ENCODE measurements at places on chromosomes 16 and 17.

DNA sequence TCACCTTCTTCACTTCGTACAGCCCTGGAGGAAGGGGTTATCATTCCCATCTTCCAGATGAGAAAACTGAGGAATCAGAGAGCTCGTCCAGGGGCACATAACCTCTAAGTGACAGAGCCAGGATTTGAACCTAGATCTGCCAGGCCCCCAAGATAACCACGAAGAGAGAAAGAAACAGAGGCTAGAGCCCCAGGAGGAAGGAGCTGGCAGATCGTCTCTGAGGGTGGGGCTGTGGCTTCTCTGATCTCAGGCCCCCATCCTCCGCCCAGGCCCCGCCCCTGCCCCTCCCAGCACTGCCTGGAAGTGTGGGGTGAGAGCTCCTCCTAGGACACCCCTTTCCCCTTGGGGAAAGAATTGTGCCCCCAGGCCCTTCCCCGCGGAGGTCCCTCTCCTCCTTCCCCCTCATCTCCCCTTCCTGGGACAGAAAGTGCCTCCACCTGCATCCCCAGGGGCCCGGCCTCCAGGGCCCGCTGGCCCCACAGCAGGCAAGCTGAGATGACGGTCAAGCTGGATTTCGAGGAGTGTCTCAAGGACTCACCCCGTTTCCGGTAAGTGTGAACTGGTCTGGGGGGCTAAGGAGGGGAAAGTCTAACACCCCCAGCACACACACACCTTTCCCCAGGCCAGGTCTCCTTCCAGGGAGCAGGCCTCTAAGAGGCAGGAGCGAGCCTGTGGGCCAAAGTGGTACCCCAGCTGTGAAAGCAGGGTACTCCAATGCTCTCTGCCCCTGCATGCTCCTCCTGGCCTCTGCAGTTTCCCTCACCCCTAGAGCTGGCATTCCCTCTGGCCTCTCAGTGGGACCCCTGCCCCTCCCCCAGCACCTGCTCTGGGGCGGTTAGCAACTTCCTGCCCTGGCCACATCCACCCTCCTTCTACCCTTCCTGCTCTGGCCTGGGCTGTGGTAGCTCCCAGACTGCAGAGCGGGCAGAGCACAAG is at the start of gene ACAP1:
ACAP1 (plus strand) TSS at position 290 of the 936 bp plus-strand sequence; CDS start at position 496, 206 bp downstream.
- DNase-seq, result peak; percentile 66

- DNase-seq, result no peak
Measured at GRCh38 chr17:18021372-18021771, 17.6 kb downstream of the ATPAF2 start.

DNA sequence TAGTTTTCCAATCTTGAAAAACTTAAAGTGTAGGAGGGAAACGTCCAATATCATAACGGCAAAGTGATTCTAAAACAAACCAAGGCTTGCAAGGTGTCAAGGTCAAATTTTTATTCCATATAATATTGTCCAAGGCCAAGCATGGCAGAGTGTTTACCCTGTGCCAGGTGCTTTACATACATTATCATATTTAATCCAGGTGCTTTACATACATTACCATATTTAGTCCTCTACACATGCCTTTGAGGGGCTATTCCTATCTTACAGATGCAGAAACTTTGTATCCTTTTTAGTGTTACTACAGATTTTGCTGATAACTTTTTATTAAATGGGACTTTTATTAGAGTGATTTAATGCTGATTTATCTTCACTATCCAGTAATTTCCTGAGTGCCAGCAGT is 23.9 kb downstream of the MAF start:
- no peak for DNase-seq

GRCh38 chr16:57994778-57995177 is 5.7 kb downstream of the ZNF319 start:
- DNase-seq, result no peak

- DNase-seq, result no peak
Measured at GRCh38 chr17:48871551-48872351, 20.8 kb upstream of the ATP5MC1 start.

GRCh38 chr17:65229621-65229995 is 92.4 kb downstream of the RGS9 start:
- DNase-seq, result no peak

- DNase-seq, result no peak
Measured at GRCh38 chr16:22948058-22948602, 134.2 kb downstream of the HS3ST2 start.

DNA sequence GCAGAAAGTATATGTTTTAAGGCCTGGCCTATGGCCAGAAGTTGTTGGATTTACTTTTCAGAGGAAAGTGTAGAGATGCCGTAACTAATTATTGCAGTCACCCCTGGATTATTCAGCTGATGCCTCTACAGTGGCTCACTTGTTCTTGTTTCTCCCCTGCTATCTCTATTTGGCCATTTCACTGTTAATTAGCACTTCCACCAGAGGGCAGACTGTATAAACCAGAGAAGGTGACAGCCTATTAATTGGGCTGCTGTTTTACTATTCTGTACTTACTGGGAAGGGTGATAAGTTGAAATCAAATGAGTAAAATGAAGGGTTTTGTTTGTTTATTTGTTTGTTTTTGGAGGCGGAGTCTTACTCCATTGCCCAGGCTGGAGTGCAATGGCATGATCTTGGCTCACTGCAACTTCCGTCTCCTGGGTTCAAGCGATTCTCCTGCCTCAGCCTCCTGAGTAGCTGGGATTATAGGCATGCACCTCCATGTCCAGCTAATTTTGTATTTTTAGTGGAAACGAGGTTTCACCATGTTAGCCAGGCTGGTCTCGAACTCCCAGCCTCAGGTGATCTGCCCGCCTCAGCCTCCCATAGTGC is 66.0 kb downstream of the CDK12 start:
- no peak for DNase-seq

GRCh38 chr16:73794994-73795393 is 501.6 kb upstream of the PSMD7 start:
- no peak for DNase-seq

GRCh38 chr16:51313198-51313597 is 162.1 kb upstream of the SALL1 start:
- DNase-seq, result no peak

GRCh38 chr17:18191236-18191667 is 7.6 kb downstream of the ALKBH5 start:
- no peak for DNase-seq

GRCh38 chr17:73974536-73974935 is 228.9 kb upstream of the RPL38 start:
- DNase-seq, result no peak

DNA sequence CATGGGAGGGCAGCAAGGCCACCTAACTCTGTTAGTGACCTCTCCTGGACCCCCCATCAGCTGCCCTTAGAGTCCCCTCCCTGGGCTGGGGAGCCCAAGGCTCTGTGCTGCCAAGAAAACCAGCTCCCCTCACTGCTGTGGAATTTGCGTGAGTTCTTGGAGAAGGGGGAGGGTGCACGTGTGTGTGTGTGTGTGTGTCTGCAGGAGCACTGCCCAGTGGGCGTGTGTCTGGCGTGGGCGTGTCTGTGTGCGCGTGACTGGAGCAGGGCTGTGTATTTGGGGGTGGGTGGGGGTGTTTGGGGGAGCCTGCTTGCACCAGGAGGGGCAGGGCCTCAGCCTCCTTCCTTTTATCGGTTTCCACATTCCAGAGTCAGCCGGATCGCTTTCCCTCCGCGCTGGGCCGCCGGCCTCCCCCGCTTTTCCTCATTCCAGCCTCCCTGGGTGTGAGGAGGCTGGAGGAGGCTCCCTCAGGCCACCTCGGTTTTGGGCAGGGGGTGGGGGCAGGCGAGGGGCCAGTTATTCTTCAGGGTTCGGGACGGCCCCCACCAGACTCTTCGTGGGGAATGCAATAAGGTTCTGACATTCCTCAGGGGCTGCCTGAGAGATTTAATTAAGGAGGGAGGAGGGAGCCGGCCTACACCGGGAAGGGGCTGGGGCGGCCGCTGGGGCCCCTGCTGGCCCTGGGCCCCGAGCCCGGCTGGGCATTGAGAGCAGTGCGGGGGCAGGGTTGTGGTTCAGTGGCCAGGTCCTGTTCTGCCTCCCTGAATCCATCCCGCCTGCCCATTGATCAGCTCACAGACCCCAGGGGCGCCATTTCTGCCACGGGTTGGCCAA is 2.5 kb downstream of the VASN start:
- DNase-seq, result no peak

DNA sequence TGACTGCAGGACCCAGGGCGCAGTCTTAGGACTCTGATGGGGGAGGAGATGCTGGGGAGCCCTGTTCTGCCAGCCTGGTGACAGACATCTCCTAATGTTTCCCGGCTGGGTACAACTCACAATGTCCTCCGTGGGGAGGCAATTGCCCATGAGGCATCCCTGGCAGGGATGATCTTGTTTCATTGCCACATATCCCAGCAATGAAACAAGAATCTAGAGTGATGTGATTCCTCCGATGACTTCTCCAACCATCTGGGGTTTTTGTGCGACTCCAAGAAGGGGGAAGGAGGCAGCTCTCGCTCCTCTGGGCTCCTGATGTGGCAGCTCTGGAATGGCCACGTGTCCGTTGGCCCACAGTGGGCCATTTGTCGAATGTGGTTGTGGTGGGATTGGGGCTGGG is 255.8 kb downstream of the SEC14L1 start:
- DNase-seq, result no peak

DNA sequence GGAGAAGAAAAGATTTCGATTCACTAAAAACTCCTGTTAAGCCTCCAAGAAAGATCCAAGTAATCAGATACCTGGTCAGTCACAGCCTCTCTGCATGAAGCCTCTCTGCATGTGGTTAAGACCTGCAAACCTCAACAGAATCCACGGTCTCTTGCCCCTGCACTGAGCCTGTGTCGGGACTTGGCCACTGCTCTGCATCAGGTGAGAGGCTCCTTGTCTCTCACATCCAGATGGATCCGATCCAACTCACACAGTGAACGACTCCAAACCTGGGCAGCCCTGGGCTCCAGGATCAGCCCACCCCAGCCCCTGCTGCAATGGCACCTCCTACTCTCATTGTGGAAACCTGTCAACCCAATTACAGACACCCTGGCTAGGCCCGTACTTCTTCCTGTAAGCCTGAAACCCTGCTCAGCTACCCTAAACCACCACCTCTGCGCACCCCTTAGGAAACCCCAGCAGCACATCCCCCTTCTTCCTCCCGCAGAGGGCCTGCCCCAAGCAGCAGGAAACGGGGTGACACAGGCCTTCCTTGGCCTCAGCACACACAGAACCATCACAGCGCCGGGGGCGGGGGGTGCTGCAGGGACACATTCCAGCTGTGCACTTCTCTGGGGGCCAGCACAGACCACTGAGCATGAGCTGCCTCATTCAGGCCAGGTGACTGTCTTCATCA is 129.5 kb downstream of the ANKRD11 start:
- peak; percentile 40 for DNase-seq

DNA sequence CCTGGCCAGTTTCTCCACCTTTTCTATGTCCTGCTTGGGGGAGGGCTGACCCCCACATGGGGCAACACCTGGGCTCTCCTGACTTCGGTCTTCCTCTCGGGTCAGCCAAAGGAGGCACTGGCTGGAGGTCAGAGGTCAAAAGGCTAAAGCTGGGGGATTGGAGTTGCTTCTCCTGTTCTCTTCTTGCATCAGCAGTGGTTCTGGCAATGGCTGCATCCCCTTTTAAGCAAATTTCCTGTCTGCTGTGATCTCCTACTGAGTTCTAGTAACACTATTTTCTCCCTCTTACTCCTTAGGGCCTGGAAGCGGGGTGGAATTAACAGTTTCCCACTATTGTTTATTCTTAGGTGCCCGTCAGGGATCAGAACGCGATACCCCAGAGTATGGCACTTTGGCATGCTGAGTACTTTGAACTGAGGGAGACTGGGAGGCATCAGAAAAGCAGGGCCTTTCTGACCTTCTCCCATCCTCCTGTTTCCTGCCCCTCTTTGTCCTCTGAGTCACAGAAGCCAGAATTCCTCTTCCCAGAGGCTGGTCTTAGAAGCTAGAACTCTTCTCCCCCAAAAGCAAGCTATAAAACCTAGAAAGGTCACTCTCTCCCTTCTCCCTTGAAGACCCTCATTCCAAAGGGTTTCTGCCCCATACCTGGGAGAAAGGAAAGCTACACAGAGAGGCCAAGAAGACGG is 268.2 kb downstream of the STX8 start:
- DNase-seq, result no peak

GRCh38 chr17:38577645-38578173 is 28.0 kb downstream of the SRCIN1 start:
- no peak for DNase-seq

DNA sequence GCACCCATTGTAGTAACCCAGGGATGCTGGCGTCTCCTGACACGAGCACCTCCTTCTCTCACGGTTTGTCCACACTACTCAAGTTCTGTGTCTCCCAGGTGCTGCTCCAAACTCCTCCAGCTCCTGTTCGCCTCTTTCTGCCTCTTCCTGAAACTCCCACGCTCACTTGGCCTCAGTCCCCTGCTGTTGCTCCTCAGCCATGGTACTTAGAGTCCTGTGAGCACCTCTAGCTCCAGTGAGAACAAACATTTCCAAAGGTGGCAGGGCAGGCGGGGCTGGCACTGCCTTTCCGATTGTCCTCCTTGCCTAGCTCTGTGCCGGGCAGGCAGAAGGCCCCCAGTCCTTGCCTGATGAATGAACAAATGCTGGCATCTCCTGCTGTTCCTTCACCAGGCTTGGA is 146.1 kb downstream of the SDK2 start:
- DNase-seq, result no peak

DNA sequence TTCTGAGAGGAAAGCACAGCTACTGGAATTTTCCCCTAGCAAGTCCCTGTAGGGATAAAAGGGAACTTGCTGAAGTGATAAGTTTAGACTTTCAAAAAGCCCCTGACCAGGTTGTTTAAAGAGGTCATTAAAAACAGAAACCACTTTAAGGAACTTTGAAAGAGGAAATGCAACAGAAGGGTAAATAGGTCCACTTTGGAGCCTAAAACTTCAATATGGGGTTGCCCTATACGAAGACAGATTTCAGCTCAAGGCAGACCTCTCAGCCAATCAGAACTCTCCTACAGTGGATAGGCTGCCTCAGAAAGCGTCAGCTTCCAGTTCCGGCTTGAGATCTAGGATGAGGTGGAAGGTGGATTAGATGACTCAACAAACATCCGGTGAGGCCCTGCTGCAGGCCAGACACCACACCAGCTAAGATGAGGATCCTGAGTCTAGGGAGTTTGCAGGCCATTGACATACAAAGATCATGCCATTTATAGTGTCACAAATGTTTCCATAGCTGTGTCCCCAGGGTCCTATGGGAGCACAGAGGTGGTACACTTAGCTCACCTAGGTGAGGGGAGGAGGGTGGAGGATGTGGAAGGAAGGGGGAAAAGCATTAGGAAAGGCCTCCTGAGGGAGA is 7.9 kb upstream of the MFSD6L start:
- no peak for DNase-seq

GRCh38 chr16:53680756-53681155 is 22.9 kb downstream of the RPGRIP1L start:
- no peak for DNase-seq

DNA sequence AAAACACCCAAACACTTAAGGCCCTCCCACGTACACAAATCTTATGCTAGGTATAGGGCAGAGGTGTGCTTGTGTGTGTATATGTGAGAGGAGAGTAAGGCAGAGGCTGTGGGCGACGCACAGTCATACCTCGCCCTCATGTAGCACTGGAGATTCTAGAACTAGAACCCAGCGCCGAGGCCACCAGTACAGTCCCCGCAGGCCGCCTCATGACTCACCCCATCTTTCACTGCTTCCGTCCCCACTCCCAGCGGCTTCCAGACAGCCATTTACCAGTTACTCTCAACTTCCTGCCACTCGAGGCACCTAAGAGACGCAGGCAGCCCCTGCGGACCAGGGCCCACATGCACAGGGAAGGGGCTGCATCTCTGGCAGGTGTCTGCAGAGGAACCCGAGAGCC is 23.2 kb upstream of the CYTH1 start:
- no peak for DNase-seq

All from stimulated activated CD8-positive, alpha-beta memory T cell treated with anti-CD3 and anti-CD28 coated beads, Interleukin-7, amount 100 ng/mL, for 1 hour (primary cell).